NCI-H1417 (cell line): ENCODE measurements at places on chromosomes 5 and 9.

DNA sequence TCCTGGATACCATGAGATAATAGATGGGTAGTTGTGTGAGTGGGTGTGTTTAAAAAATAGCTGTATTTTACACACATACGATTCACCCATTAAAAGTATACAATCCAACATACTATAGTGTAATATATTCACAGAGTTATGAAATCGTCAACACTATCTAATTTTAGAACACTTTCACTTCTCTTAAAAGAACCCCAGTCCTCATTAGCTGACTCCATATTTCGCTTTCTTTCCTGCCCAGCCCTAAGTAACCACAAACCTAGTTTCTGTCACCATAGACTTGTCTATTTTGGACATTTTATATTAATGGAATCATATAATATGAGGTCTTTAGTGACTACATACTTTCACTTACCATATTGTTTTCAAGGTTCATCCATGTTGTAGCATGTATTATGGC is 63.8 kb upstream of the S1PR3 start:
- DNase-seq = no peak

- no peak for DNase-seq
Observed at GRCh38 chr5:161411156-161411555, 135.4 kb downstream of the GABRB2 start.

- DNase-seq = peak; percentile 94
Observed at GRCh38 chr9:125878164-125878631, 131.0 kb downstream of the PBX3 start.

- DNase-seq = no peak
Observed at GRCh38 chr5:113204525-113205161, 228.0 kb downstream of the DCP2 start.

DNA sequence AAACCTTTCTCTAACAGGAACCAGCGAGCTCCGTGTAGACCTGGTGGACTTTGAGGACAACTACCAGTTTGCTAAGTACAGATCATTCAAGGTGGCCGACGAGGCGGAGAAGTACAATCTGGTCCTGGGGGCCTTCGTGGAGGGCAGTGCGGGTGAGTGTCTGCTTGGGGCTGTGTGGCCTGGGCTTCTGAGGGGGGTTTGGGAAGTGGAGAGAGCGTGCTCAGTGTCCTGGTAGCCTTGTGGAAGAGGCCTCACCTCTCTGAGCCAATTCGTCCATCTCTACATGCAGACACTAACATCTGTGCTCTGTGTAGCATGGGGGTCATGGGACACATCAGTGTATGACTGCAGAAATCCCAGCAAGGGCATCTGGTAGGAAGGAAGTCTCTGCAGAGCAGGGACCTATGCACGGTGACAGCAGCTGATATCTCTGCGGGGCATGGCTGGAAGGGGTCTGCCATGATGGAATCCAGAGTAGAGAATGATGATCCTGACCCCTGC is 5.9 kb downstream of the FCN2 start:
- DNase-seq = no peak

- DNase-seq = no peak
Observed at GRCh38 chr5:76819851-76820525, 1.2 kb downstream of the F2RL1 start.

- DNase-seq = no peak
Observed at GRCh38 chr9:37652261-37652660, 1.5 kb downstream of the FRMPD1 start.
